ENCODE measurements at places on chromosomes 4 and X.

DNA sequence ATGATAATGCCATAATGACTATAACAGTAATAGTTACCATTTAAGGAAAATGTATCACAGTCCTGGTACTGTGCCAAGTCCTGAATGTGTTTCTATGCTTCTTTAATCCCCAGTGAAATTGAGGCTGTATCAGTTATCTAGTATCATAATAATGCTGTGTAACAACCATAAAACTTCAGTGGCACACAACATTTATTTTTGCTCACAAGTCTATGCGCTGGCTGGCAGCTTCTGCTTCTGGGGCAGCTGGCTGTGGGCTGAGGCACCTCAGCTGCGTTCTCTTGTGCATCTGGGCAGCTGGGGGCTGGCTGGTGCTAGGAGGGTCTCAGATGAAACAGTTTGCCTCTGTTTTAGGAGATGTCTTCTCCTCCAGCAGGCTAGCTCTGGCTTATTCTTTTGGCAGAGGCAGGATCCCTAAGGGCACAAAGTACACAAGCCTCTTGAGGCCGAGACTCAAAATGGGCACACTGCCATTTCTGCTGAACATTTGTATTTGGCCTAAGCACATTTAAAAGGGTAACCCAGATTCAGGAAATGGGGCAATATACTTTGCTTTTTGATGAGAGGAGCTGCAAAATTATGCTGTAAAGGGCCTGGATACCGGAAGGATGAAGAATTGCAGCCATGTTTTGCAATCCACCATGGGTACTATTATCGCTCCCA lies 62.6 kb upstream of the DHX15 start:
- DNase-seq, result no peak

DNA sequence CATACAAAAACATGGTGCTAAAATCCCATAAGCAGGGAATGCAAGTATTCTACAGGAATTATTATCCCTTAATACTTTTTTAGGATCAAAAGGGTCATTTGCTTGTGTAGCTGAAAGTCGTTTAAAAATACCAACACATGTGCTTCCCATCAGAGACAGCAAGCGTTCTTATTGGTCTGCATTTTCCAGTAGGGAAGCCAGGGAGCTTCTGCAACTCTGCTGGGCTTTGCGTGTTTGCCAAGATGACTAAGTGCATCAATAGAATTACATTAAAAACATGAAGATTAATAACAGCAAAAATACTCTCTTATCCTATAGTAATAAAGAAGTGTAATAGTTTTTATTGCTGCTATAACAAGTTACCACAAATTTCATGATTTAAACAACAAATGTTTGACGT lies 111.2 kb downstream of the QDPR start:
- DNase-seq, result no peak

- DNase-seq, result no peak
Observed at GRCh38 chr4:90126805-90127204, 389 bp upstream of the CCSER1 start.

- DNase-seq, result no peak
Observed at GRCh38 chr4:56655209-56655626, 25.9 kb downstream of the HOPX start.
